ENCODE measurements at places on chromosomes 2 and 18.

DNA sequence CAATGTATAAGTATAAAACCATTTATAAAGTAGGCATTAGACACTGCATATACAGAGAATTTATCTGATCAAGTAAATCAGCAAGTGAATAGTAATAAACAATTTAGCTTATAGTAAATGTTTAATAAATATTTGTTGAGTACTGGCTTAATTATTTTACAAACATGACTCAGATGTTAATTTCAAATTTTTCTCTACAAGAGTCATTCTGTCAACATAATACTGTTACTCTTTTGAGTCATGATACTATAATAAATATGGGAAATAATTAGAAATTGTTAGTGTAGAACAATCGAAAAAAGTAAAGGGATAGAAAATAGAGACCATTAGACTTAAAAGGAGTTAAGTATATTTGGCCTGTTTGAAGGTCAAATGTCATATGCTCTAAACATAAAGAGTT, 133.6 kb upstream of the MC4R start:
- DNase-seq = no peak

GRCh38 chr18:45835057-45835636, 9.7 kb downstream of the SIGLEC15 start:
- no peak for DNase-seq

GRCh38 chr18:11419338-11419737, 190.1 kb upstream of the SLC35G4 start:
- DNase-seq = no peak

GRCh38 chr2:70613521-70613920, 59.9 kb upstream of the TGFA start:
- no peak for DNase-seq

DNA sequence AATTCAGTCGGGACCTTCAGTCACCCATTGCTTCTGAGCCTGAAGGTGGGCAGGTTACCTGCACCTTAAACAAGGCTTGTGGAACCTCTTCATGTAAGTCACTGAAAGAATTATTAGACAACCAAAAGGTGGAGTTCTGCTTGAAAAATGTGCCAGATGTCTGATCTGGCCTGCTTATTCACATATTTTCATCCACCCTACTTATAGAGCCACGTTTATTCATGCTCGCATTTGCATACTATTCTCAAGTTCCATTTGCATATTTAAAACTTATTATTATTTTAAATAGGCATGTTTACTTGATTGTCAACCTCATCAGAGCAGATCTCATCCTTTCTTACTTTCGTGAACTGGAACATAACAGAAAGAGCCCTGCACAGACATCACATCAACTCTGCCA, 140.0 kb upstream of the NABP1 start:
- DNase-seq = no peak

- no peak for DNase-seq
These were observed 177.8 kb downstream of the BCL2 start for GRCh38 chr18:63141778-63142176.

DNA sequence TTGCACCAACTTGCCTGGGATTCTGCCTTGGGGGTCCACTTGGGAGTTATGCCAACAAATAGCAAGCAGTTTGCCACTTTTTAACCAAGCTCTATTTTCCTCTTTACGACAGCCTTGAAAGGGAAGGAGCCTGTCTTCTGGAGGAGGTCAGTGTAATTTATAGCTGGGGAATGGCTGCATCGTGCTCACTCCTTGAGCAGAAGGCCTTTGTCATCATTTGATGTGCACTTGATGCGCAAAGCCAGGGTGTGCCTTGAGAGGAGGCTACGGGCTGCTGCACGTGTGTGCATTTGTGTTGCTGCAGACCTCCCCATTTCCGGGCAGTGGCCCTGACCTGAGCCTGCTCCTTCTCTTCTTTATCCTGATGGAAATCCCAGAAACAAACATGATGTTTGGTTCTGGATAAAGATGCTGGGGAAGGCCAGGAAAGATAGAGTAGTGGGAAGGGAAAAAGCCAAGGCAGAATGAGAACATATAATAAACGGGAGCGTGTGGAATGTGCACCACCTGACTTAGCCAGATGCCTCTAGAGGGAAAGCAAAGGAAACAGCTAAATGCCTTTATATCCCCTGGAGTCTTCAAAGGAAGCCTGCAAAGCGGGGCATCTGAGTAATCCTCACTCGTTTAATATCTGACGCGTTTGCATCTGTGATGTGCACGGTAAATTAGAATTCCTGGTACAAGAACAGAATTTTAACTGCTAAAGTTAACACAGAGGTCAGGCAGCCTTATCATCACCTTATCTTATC, 68.3 kb upstream of the ZNF521 start:
- no peak for DNase-seq

DNA sequence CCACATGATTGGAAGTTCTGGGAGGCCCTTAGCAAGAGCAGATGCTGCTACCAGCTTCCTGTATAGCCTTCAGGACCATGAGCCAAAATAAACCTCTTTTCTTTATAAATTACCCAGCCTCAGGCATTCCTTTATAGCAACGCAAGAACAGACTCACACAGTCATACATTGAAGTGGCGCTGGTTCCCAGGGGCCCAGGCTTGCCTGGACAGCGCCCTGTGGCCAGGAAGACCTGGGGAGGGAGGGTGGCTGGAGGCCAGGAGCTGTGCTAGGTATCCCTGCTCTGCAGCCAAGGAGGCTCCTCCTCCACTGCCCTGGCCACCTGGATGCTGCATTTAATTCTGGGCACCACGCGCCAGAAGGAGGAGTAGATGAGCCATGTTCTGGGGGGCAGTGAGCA, 98.1 kb downstream of the AGAP1 start:
- DNase-seq = no peak

- no peak for DNase-seq
These were observed 27.5 kb downstream of the TMEM178A start for GRCh38 chr2:39693245-39693644.

- DNase-seq = no peak
These were observed 38.7 kb downstream of the SDC1 start for GRCh38 chr2:20186078-20186854.

DNA sequence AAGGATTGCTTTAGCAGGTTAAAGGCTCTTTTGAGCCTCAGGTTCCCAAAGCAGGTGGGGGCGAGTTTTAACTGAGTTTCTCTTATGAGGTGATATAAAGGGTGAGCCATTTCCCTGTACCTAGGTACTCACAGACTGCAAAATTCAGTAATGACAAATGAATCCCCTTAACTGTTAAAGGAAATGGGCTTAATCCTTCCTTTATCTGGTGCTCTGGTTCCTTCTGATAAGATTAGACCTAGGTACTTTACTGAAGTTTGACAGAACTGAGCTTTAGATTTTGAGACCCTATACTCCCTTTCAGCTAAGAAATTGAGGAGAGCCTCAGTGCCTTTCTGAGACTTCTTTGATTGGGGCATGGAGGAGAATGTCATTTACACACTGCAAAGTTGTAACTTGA, 42.6 kb downstream of the STK17B start:
- no peak for DNase-seq

GRCh38 chr2:74464406-74464805, 776 bp downstream of the MOGS start:
- no peak for DNase-seq

- DNase-seq = no peak
These were observed 98.5 kb downstream of the MCFD2 start for GRCh38 chr2:46816846-46817726.

GRCh38 chr18:65761636-65762295, 11.0 kb downstream of the CDH7 start:
- DNase-seq = no peak

DNA sequence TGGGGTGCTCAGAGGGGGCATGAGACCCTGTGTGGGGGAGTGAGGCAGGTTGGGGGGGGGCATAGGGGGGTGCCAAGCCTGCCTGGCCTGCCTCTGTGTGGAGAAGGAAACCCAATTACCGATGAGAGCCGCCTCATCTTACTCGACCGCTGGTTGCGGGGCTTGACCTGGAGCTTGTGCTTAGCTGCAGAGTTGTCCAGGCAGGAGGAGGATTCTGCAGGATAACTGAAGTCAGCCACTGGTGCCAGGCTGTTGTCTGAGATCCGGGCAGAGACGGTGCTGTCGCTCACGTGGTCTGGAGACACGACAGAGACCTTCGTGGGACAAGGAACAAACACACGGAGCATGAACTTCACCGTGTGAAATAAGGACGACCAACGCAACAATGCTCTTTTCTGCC, 95.9 kb upstream of the MGAT4A start:
- DNase-seq = no peak

GRCh38 chr2:202114795-202115194, 41.7 kb downstream of the KIAA2012 start:
- DNase-seq = no peak

DNA sequence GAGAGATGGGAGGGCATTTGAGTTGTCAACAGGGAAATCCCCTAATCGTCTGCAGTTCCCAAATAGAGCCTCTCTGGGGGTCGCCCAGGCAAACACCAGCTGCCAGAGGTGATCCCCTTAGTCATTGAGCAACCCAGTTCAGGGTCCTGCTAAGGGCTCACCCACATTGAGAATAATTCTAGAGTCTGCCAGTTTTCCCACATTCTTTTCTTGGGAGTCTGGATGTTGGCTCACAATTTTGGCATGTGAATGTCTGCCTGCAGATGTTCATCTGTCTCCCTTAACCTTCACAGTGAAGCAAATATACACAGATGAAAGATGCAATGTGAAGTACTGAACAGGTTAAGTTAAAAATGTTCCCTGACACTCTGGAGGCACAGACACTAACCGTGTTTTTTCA, 11.4 kb upstream of the SMIM21 start:
- no peak for DNase-seq

DNA sequence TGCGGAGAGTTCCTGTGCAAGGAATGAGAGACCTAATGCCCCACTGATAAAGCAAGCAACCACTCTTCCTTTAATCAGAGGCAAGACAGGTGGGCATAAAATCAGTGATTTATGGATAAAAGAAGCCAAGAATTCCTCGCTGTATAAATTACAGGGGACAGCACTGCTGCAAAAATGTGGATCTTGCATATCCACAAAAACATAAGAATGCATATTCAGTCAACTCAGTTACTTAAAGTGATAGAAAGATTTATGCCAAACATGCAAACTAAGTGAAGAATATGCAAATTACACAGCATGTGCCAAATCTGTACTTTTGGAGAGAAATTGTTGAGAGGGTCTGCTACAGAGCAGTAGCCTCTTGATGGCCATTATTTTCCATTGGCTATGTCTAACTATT, 67.2 kb downstream of the FAM124B start:
- no peak for DNase-seq

DNA sequence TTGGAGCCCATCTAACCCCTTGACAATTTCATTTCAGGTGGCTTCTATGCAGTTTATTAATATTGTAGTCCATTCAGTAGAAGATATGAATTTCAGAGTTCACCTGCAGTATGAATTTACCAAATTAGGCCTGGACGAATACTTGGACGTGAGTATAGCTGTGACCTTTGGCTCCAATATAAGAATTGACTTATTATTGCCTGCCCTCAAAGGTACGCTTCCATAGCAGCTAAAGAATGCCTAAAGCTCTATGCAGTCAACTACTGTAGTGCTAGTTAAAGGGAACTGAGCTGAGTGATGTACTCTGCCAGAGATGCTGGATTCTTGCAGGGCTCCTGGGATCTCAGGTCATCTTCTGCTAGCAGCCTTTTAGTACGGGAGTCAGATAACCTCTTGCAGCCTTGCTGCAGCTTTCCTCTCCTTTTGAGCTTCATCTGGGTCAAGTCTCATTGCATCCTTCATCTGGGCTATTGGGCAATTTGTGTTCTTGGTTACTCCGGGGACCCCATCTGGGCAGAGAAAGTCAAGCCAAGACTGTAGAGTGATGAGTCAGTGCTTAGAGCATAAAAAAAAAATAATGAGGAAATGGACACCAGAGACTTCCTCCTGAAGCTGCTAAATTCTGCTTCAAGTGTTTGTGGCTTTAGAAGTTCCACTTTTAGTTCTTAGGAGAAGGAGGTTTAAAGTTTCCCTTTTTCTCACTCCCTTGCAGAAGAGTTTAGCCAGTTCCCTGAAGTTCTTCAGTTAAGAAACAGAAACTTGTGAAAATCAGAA, 105.6 kb downstream of the PRPF40A start:
- DNase-seq = no peak

GRCh38 chr2:39234754-39235153, 9.0 kb downstream of the CDKL4 start:
- no peak for DNase-seq

DNA sequence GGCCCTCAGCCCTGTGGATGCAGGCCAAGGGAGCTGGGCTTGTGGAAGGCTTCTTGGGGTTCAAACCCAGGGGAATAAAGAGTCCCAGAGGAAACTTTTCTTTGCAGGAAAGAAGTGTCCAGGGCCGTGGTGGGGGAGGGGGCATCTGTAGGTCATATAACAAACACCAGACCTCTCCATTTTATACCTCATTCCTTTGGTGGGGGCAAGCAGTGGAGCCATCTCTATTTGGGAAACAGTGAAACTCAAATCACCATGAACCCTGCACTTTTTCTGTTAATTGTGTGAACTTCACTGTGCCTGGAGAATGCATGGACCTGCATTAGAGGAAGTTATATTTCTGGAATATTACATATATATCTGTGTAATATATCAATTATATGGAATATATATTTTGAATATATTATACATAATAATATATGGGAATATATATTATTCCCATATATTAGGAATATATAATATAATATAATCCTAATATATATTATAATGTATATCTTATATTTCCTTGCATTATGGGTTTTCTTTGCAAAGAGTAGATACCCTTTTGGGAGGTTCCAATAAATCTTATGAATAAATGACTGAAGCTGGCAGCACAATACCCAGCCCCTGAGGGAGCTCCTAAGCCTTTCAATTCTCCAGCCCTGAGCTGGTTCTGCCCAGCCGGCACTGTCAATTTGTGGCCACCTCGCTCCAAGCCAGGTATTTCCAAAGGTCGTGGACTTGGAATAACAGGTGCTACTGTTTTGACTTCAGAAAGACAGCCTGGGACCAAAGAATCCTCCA, 97.7 kb upstream of the PKDCC start:
- DNase-seq = no peak

- DNase-seq = no peak
These were observed 159.8 kb downstream of the EN1 start for GRCh38 chr2:118687698-118688097.

DNA sequence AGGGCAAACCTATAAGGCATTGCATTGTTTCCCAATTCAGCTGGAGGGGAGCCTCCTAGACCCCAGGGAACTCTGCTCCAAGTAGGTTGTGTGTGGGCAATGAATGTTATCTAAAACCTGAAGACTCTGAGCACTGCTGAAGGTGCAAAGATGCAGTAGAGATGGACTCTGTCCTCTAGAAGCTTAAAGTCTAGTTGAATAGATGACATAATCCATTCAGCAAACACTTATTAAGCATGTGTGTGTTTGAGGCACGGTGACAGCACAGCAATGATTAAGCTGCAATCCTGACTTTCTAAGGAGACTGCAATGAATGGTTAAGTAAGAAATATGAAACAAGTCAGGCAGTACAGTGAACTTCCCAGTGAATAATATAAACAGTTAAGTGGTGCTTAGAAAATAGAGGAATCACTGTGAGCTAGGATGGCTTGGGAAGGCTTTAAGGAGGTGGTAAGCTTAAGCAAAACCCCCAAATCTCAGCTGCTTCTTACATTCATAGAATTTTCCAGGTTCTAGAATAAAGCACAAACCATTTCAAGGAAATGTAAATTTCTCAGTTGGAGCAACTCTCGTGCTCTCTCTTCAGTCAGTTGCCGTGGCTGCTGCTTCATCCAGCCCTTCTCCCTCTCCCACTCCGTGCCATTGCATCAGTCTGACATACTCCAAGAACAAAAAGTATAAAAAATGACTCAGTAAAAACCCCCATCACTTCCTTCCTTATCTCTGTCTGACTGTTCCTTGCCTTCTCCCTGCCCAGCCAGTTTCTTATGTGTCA, 19.1 kb downstream of the MXD1 start:
- no peak for DNase-seq
